ENCODE measurements at places on chromosomes 1 and 21.

DNA sequence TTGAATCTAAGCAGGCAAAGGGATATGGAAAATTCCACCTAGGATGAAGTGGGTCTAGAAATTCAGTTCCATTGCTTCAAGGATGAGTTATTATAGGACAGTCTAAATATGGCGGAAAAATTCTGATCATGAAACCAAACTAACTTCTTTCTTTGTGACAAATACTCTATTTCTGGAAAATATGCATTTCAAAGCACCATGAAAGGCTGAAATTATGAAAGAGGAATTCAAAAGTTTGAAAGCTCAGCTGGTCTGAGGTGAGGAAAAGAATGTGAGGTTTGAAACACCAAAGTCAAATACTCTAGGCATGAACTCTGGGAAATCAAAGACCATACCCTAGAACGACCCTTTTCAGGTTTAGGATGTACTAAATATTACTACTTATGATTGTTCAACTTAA lies 36.4 kb upstream of the COL11A1 start:
- no peak for DNase-seq

DNA sequence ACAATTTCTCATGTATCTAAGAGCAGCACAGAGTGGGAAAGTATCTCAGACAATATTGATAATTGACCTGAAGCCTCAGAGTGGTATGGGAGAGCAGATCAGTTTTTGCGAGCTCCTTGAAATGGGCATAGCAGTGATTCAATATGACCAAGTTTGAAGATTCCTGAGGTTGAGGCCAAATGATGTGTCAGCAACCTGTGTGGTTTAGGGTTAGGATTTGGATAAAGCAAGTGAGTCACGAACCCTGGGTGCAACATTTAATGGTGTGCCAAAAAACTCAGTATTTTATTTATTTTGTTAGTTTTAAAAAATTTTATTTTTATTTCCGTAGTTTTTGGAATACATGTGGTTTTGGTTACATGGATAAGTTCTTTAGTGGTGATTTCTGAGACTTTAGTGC lies 92.5 kb upstream of the C21orf91 start:
- DNase-seq = no peak

- DNase-seq = no peak
Observed at GRCh38 chr1:25462732-25463131, 32.0 kb downstream of the MACO1 start.

- no peak for DNase-seq
Observed at GRCh38 chr1:50447961-50448360, 24.7 kb upstream of the DMRTA2 start.

GRCh38 chr1:184734980-184735379 lies 19.7 kb downstream of the EDEM3 start:
- DNase-seq = no peak

DNA sequence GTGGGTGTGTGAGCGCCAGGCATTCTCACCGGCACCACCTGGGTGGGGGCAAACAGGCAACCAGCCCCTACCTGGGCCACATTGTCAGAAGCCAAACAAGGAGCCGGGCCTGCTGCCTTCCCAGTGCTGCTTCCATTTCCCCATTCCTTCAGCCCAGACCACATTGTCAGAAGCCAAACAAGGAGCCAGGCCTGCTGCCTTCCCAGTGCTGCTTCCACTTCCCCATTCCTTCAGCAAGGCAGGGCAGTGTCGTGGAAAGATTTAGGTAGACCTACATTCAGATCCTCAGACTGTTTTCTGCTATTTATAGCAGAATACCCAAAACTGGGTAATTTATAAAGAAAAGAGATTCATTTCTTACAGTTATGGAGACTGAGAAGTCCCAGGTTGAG lies 47.0 kb upstream of the EFHD2 start:
- no peak for DNase-seq

DNA sequence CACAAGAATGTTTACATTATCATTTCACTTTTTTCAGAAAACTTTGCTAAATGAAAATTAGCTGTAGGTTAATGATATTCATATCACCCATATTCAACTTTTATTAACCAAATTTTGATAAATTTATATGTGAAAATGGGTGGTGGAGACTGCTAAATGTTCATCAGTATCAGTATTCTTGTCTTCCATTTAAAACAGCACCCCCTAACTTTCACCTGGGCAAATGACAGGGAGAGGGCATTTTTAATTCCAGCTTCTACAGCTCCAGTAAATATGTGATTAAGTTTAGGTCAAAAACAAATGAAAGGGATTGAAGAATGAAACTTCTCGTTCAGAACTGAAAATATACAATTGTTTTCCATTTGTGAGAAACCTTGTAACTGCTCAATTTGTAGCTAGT lies 722.2 kb downstream of the KCNT2 start:
- no peak for DNase-seq

DNA sequence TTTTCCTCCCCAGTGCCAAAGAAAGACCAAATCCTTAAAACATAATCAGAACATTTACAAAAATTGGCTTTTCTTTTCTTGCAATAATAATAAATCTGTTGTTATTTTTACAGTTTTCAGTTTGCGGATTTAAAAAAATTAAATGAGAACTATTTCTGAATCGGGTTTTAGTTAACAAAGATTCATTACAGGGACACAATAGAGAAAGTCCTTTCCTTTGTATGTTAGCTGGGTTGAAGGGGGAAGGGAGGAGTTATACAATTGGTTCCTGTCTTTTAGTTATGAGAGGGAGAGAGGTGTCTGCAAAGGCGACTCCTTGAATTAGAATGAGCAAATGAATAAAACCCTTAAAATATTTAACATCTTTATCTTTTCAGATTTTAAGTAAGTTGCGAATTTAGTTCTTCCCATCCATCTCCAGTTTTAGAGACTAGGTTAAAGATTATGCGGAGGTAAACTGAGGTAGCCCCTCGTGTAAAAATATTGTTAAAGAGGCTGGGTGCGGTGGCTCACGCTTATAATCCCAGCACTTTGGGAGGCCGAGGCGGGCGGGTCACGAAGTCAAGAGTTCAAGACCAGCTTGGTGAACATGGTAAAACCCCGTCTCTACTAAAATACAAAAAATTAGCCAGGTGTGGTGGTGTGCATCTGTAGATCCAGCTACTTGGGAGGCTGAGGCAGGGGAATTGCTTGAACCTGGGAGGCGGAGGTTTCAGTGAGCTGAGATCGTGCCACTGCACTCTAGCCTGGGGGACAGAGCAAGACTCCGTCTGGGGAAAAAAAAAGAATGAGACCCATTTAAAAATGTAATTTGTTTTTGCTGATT lies 3.9 kb downstream of the SPEN start:
- no peak for DNase-seq

DNA sequence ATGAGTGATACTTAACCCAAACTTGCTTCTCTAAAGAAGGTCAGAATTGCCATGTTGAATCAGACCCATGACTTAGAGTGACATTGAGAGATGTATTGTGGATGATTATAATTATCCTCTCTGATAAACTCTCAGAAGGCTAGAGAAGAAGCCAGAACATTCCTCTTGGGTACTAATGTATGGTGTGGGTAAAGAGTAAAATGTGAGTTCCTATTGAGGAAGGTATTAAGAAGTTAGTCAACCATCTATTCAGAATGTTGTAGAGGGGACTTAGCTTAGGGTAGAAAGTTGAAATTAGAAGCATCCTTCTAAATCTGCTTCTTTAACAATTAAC lies 7.3 kb downstream of the GMEB1 start:
- no peak for DNase-seq

DNA sequence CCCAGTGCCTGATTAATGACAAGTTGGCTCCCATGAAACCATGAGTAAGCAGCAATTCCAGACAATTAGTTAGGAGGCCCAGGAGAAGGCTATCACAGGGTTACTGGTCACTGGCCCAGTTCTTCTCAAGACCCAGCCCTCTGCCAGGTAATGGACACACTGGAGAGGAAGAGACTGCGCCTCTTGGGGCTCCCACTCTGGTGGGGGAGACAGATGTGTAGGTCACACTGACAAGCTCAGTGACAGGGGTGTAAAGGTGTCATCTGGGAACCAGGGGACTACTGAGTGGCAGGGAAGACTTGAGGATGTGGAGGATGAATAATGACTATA lies 4.9 kb downstream of the HPCA start:
- no peak for DNase-seq

GRCh38 chr1:200610846-200611245 lies 9.7 kb downstream of the KIF14 start:
- DNase-seq = no peak

GRCh38 chr1:206142011-206142410 lies 24.8 kb upstream of the AVPR1B start:
- DNase-seq = no peak

DNA sequence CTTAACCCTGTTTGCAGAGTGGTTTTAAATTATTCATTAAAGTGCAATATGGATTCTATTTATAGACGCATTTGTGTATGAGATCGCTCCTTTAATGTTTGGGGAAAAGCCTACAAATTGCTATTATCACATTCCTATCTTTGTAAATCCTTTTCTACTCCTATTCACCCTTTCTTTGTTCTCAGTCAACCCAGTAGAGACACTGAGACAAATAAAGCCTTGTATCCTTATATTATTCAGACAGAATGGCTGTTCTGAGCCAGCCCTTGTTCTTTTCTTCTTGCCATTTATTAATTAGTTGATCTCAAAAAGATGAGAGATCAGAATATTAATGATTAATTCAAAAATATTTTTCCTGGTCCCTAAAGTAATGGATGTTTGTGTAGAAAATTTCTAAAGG lies 8.4 kb downstream of the PCBP3 start:
- DNase-seq = no peak

GRCh38 chr1:237111807-237112206 lies 69.8 kb downstream of the RYR2 start:
- DNase-seq = no peak

DNA sequence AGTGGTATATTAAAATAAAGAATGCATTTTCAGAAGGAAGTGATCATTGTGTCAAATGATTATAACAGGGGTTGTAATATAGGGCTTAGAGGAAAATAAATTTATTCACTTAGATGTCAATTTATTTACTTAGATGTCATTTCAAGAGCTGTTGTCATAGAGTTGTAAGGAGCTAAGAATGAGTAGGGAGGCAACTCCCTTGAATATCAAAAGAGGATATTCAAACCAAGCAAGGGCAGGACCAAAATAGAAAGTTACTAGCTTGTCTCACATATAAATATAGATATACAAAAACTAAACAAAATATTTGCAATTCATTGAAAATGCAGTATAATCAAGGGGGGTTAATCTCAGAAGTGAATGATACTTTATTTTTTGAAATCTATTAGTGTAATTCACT lies 16.0 kb upstream of the RASAL2 start:
- no peak for DNase-seq

DNA sequence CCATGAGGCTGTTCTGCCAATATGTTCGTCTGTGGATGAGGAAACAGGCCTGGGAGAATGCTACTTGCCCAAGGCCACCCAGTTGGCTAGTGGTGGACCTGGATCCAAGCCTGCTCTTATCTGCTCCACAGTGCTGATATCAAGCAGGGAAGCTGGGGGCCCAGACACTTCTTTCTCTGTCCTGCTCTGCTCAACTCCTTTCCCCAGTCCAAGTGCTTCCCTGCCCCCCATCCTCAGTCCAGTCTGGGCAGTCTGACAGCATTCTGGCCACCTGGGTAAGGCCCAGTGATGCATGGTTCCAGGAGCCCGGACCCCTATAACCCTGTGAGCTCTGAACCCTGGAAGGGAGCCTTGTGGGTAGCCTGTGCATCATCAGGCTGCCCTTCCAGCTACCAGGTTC lies 4.2 kb upstream of the PAQR7 start:
- DNase-seq = no peak

DNA sequence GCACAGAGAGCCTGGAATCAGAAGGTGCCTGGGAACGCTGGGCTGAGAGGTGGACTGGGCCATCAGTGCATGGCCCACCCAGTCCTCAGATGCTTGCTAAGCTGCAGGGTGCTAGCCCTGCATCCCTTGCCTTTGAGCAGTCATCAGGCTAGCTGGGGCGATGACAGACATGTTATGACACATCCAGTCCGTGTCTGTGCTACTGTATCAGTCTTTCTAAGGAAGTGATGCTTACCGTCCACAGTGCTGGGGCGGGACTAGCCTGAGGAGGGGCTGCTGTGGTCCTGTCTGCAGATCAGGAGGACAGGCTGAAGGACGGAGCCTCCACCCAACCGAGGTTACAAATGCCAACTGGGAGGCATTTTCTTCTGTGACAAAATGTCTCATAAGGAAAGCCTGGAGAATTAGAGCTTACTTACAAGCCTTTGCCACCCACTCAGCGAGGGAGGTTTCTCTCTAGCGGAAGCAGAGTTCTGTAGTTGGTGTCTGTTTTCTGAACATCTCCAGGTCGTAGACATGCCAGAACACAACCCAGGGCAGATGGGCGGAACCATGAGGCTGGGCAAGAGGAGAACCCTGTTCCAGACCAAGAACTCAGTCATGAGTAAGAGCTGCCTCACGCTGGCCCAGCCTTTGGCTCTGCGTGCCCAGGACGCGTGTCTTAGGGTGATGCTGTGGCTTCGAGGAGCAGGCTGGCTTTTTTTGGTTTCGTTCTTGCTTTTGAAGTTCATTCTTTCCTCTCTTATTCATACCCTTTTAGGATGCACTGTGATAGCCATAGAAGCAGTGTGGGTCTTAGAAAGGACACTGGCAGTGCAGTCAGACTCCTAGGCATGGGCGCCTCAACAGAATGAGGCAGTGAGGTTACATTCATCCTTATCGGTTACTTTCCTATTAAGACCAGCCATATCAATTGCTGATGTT lies 14.3 kb downstream of the SLFNL1 start:
- no peak for DNase-seq

DNA sequence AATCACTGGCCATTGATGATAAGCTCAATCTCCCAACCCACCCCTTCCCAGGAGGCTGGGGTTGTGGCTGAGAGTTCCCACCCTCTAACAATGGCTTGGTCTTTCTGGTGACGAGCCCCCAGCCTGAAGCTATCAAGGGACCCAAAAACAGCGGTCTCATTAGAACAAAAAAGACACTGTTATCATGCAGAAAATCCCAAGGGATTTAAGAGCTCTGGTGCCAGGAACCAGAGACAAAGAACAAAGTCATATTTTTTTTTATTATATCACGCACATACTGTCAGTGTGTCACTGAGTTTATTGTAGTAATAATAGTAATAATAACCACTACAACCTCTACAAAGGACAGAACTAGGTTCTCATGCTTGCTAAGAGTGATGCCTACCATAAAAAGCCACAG lies 43.9 kb downstream of the CCDC185 start:
- no peak for DNase-seq

- DNase-seq = no peak
Observed at GRCh38 chr1:230208619-230209261, 141.7 kb downstream of the GALNT2 start.

DNA sequence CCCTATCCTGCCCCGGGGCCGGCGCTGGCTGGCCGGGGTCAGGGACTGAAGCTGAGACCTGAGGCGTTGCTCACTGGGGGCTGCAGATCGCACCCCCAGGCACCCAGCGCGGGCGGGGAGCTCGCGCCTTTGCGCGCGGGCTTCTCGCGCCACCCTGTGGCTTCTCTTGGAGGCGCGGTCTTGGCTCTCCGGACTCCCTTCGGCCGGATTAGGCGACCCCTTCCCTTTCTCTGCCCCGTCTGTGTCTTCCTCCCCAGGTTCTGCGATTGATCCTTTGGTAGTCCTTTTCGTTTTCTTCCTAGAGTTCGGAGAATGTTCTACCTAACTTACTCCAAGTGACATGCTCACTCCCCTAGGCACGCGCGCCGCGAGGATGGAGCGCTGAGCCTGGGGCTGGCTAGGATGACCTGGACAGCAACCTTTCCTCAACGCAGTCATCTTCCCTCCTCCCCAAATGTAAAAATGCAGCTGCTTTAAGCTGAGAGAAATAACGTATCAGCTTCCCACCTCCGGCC lies 495 bp upstream of the NTRK1 start:
- DNase-seq = peak; percentile 14
